ENCODE measurements at places on chromosomes 3 and 15. TPM values are rescaled to one million over a fixed set of nuclear protein-coding genes. Genes with fewer than 3 reads are reported as not detected.

Gene TMCO5A
- not detected for total RNA-seq

Gene AQR
- 25.6 TPM for total RNA-seq

Gene NUP210
- not detected for total RNA-seq

Gene TASOR
- 76.1 TPM for total RNA-seq

Gene ALS2CL
- total RNA-seq = 37.2 TPM

Gene OR5K2
- not detected for total RNA-seq

Gene ZNF80
- not detected for total RNA-seq

Gene NANOGP8
- not detected for total RNA-seq

Gene FGF7
- total RNA-seq = 0.54 TPM

Gene TMEM212
- not detected for total RNA-seq

Gene KCNMB2
- total RNA-seq = not detected

Gene EIF3J
- 28.3 TPM for total RNA-seq

Gene ST3GAL6
- 8.8 TPM for total RNA-seq

Gene FBXL22
- total RNA-seq = 0.39 TPM

Gene CHST2
- 146 TPM for total RNA-seq

Gene TTLL13
- total RNA-seq = not detected

Gene MRPL46
- total RNA-seq = 13.9 TPM

Gene RMDN3
- 13.3 TPM for total RNA-seq

Gene STX19
- total RNA-seq = 1.2 TPM

Gene GABRA5
- total RNA-seq = 5.9 TPM

Gene FSIP1
- total RNA-seq = 0.43 TPM

Gene UQCC5
- 1.3 TPM for total RNA-seq

Gene GOLGB1
- 86.4 TPM for total RNA-seq

Gene CCR8
- total RNA-seq = not detected

Gene BFSP2
- not detected for total RNA-seq

Gene ATP10A
- 2.5 TPM for total RNA-seq

Gene CYP19A1
- total RNA-seq = not detected

Data from placental epithelial cell (primary cell).